ENCODE measurements at places on chromosomes 4 and X. TPM values are rescaled to one million over a fixed set of nuclear protein-coding genes. Genes with fewer than 3 reads are reported as not detected.

Gene ADAMTS3
- total RNA-seq, result 13.1 TPM

Gene RS1
- not detected for total RNA-seq

Gene CRLF2
- total RNA-seq, result not detected

Gene FGFRL1
- total RNA-seq, result 5.5 TPM

Gene CXCL6
- 0.69 TPM for total RNA-seq

Gene FGFBP1
- total RNA-seq, result not detected

Gene GRIA3
- total RNA-seq, result 38.5 TPM

Gene ASB11
- not detected for total RNA-seq

Gene KDR
- 18.7 TPM for total RNA-seq

Gene RBBP7
- total RNA-seq, result 99.7 TPM

Gene FANCB
- total RNA-seq, result 11.3 TPM

Gene ENPEP
- 3.0 TPM for total RNA-seq

Gene CFAP99
- total RNA-seq, result 0.69 TPM

Gene INTU
- 34.1 TPM for total RNA-seq

Gene HAND2
- total RNA-seq, result not detected

Gene MAGEA12
- not detected for total RNA-seq

Gene CD99L2
- total RNA-seq, result 92.3 TPM

Gene TAB3
- 29.5 TPM for total RNA-seq

Gene CLDN34
- not detected for total RNA-seq

Gene SCML1
- total RNA-seq, result 6.0 TPM

Gene CFI
- total RNA-seq, result 5.1 TPM

Gene RNF150
- 31.6 TPM for total RNA-seq

Gene GPR50
- 0.23 TPM for total RNA-seq

Gene AWAT2
- not detected for total RNA-seq

Gene FREM3
- total RNA-seq, result 3.2 TPM

Gene ZRSR2
- total RNA-seq, result 5.8 TPM

Gene MFAP3L
- total RNA-seq, result 25.4 TPM

Gene TCEAL6
- total RNA-seq, result 10.1 TPM
